ENCODE measurements at places on chromosomes 16 and 17. TPM values are rescaled to one million over a fixed set of nuclear protein-coding genes. Genes with fewer than 3 reads are reported as not detected.

DNA sequence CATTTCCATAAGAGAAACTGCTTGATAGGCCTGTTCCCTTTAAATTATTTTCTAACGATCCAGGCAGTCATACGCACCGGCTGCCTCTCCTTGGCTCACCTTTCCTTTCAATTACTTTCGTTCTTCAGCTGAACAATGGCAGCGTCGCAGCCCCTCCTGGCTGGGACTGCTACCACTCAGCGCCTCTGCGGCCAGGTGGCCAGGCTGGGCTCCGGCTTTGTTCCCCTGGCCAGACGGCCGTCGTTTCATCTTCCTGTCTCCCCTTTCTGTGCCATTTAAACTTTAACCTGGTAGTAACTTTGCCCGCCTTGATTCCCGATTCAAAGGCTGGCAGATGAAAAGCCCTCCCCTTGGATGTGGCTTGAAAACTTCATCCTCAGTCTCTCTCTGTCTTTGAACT lies 79.0 kb downstream of the C16orf78 start:
- H3K27ac ChIP-seq, result peak overlapping the region; percentile 53
- no peaks in the 10 kb centered on the region for H3K27me3 ChIP-seq
- no peaks in the 10 kb centered on the region for H3K4me1 ChIP-seq
- H3K4me3 ChIP-seq, result no peak overlapping the region
- no peak for DNase-seq
- no peaks in the 10 kb centered on the region for H3K36me3 ChIP-seq

- H3K27ac ChIP-seq, result no peak overlapping the region
- H3K4me3 ChIP-seq, result no peak overlapping the region
- H3K36me3 ChIP-seq, result no peaks in the 10 kb centered on the region
These were observed 173.9 kb downstream of the SALL1 start for GRCh38 chr16:50977138-50977537.

DNA sequence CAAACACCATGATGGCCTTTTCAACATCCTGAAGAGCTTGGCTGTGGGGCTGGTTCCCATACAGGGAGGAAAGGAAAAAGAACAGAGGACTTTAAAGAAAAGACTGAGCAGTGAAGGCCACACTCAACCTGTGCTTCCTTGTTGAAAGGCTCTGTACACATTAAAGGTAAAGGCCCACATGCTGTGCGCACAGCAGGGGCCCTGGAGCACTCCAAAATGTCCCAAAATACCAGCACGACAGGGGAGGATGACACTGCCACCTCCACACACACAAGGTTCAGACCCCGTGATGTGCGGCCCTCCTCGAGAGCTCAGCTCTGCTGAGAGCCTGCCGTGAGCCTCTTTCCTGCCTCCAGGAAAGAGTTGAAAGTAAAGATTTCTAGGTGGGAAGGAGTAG lies 36.5 kb downstream of the FANCA start:
- no peak for DNase-seq
- H3K4me1 ChIP-seq, result no peaks in the 10 kb centered on the region
- H3K36me3 ChIP-seq, result no peaks in the 10 kb centered on the region

DNA sequence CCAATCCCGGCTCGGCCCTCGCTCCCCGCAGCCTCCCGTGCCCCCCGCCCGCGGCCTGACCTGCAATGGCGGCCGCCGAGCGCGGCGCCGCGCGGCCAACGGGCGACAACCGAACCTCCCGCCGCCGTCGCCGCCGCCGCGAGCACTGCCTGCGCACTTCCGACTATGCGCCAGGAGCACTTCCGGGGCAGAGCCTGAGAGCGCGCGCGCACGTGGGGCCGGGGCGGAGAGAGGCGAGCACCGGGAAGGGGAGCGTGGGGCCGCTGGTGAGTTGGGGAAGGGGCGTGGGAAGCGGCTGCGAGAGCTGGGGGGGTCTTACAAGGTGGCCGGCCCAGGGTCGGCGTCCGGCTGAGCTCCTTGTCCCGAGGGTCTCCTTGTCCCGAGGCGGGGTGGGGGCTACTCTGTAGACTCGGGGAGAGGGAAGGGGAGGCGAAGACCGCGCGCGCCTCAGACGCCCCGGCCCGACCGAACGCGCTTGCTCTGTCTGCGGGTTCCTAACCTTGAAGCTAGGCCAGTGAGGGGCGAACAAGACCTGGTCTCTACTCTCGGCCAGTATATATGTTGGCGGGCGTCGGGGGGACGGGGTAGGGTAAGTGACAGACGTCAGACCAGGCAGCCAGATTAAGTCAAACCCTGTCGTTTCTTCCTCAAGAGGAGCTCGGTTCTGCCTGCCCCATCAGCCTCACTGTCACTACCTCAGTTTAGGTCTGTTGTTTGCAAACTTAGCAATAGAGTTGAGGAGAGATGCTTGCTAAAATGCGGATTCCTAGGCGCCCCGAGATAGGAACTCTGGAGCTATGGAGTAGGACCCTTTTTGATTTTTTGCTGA lies at the start of the genes CHTF8 and UTP4:
Gene CHTF8 (minus strand): TSS at position 165 of the 829 bp plus-strand sequence. CDS start 11,130 bp downstream, outside the sequence.
Gene UTP4 (plus strand): TSS at position 226 of the 829 bp plus-strand sequence. CDS start 811 bp downstream, outside the sequence.
- peak within 1 kb of the TSS; percentile 85 for H3K4me3 ChIP-seq
- peak within 1 kb of the TSS; percentile 96 for H3K27ac ChIP-seq
- H3K36me3 ChIP-seq, result no peaks in the 10 kb centered on the region
- no peaks in the 10 kb centered on the region for H3K27me3 ChIP-seq
- peaks cover 25% of the 10 kb centered on the region for H3K4me1 ChIP-seq

Gene KRTAP3-2
- not detected for total RNA-seq

Gene KRT15
- 57.9 TPM for total RNA-seq

Measured in upper lobe of left lung (tissue), 6 donors.